Bronchus fibroblast of lung (primary cell): ENCODE measurements at places on chromosomes 11 and 22. TPM values are rescaled to one million over a fixed set of nuclear protein-coding genes. Genes with fewer than 3 reads are reported as not detected.

The OR56A4 gene
- not detected in 2 replicates for total RNA-seq

The ZNRF3 gene
- 5.5 TPM in 2 replicates for total RNA-seq

The GTSE1 gene
- 20.2 and 23.5 TPM in 2 replicates for total RNA-seq

The NEFH gene
- 2.1 and 2.5 TPM in 2 replicates for total RNA-seq

The NLRP14 gene
- not detected in 2 replicates for total RNA-seq

The NTM gene
- total RNA-seq = 4.4 and 4.9 TPM in 2 replicates

The OR8G5 gene
- total RNA-seq = not detected in 2 replicates

The RAB3IL1 gene
- 0.89 and 3.0 TPM in 2 replicates for total RNA-seq

The CDHR5 gene
- not detected in 2 replicates for total RNA-seq

The CALCB gene
- under 0.01 TPM in 2 replicates for total RNA-seq

The CNTF gene
- total RNA-seq = 0.34 and 0.59 TPM in 2 replicates

The CD3E gene
- not detected in 2 replicates for total RNA-seq

The TPH1 gene
- under 0.01 and 0.45 TPM in 2 replicates for total RNA-seq

The KCNJ11 gene
- total RNA-seq = under 0.01 TPM in 2 replicates

The SLC25A1 gene
- total RNA-seq = 241 and 248 TPM in 2 replicates

The GPHA2 gene
- not detected in 2 replicates for total RNA-seq

The OR51E2 gene
- not detected in 2 replicates for total RNA-seq

The CARD10 gene
- 6.4 and 8.9 TPM in 2 replicates for total RNA-seq

The RAB39A gene
- total RNA-seq = not detected in 2 replicates

The RASL10A gene
- under 0.01 TPM in 1 of 2 replicates, not detected in the other for total RNA-seq

The FAM227A gene
- total RNA-seq = 0.67 and 1.8 TPM in 2 replicates

The PANX3 gene
- not detected in 2 replicates for total RNA-seq

The WBP2NL gene
- not detected in 2 replicates for total RNA-seq

The CDCA5 gene
- total RNA-seq = 25.9 and 26.2 TPM in 2 replicates

The IL17REL gene
- not detected in 2 replicates for total RNA-seq

The RASSF10 gene
- total RNA-seq = not detected in 2 replicates

The IGSF22 gene
- total RNA-seq = under 0.01 TPM in 1 of 2 replicates, not detected in the other

The TPBGL gene
- not detected in 2 replicates for total RNA-seq

The FAM181B gene
- total RNA-seq = under 0.01 TPM in 1 of 2 replicates, not detected in the other

The CHST1 gene
- 0.67 and 0.74 TPM in 2 replicates for total RNA-seq

The OR2AG2 gene
- total RNA-seq = under 0.01 and 0.15 TPM in 2 replicates

The KBTBD3 gene
- 1.8 and 3.7 TPM in 2 replicates for total RNA-seq

The LMF2 gene
- 86.4 and 92.3 TPM in 2 replicates for total RNA-seq

The RFPL3 gene
- not detected in 2 replicates for total RNA-seq

The DNAJB13 gene
- not detected in 2 replicates for total RNA-seq

The SLC37A2 gene
- total RNA-seq = 4.9 and 5.0 TPM in 2 replicates

The OR52N4 gene
- total RNA-seq = not detected in 2 replicates

The KCNJ5 gene
- total RNA-seq = under 0.01 TPM in 1 of 2 replicates, not detected in the other

The SCN4B gene
- total RNA-seq = 0.30 and 0.34 TPM in 2 replicates

The SLC22A12 gene
- total RNA-seq = not detected in 2 replicates

The OR52J3 gene
- not detected in 2 replicates for total RNA-seq

The TIMP3 gene
- total RNA-seq = 68.1 and 77.3 TPM in 2 replicates

The OR51I1 gene
- not detected in 2 replicates for total RNA-seq

The HTR3A gene
- not detected in 2 replicates for total RNA-seq

The TMA7B gene
- total RNA-seq = not detected in 2 replicates

The DKK3 gene
- 168 and 171 TPM in 2 replicates for total RNA-seq
